Spleen (tissue), 13 donors: ENCODE measurements at places on chromosomes 12 and 14. TPM values are rescaled to one million over a fixed set of nuclear protein-coding genes. Genes with fewer than 3 reads are reported as not detected.

DNA sequence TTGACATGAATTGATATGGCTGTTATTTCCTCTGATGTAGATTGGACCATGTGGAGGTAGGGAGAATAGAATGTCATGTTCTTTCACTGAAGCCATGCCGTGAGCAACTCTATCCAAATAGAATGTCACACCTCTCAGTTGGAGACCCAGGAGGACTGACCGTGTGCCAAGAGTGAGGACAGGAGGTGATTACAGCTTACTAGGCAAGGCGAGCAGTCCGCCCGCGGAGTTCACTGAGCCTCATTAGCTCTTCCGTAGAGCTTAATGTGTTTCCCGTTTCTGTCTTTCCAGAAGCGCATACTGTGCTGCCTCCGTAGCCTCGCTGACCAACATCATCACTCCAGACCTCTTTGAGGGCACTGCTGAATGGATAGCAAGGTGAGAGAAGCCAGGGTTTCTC is 45.6 kb downstream of the FNTB start:
- H3K36me3 ChIP-seq: no peaks in the 10 kb centered on the region
- H3K27ac ChIP-seq: no peak overlapping the region
- H3K27me3 ChIP-seq: no peaks in the 10 kb centered on the region
- H3K4me3 ChIP-seq: no peak overlapping the region
- no peak for DNase-seq

DNA sequence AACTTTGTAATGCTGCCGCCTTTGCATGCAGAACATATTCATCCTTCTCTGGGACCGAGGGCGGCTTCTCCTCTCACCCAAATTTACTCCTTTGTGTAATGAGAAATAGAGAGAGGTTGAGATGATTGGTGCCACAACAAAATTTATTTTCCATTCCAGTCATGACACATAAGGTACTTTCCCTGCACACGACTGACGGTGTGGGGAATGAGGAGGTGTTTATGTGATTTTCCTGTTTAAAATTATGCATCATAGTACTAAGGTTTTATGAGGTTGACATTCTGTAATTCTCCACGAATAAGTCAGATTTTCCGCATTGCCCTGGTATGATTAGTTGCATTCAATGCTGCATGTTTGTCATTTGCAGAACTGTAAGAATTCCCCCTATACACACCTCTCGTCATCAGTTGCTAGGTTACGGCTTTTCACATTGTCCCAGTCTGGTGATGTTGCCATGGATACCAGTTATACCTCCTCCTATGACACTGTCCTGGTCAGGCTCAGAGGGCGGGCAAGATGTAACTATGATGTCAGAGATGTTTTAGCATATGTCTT is 23.1 kb downstream of the BICDL1 start:
- H3K4me1 ChIP-seq: peaks cover 9% of the 10 kb centered on the region
- no peak overlapping the region for H3K4me3 ChIP-seq
- no peaks in the 10 kb centered on the region for H3K36me3 ChIP-seq
- no peaks in the 10 kb centered on the region for H3K27me3 ChIP-seq
- no peak for DNase-seq
- H3K27ac ChIP-seq: no peak overlapping the region

DNA sequence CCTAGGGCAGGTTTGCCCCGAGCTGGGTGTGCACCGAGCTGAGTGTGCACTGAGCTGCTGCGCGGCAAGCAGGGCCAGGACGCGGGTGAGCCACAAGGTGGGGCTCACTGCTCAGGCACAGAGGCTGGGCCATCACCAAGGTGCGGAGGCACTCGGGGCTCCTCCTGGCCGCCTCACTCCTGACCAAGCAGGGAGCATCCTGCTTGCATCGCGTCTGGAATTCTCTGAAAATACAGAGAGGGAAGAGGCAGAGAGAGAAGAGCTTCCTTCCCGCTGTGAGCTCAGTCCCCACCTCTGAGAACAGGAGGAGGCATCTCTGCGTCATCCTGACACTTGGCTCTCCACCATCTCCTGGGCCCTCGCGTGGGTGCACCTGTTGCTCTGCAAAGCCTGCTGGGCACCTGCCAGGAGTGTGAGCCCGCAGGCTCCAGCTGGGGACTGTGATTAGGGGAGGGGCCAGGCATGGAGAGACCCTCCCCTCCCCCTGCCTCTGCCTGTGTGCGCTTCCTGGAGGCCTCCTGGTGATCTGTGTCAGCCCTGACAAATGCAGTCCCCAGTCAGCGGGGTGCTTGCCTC is 116.3 kb downstream of the GLT1D1 start:
- H3K27ac ChIP-seq: no peak overlapping the region
- no peak for DNase-seq
- no peaks in the 10 kb centered on the region for H3K4me1 ChIP-seq

DNA sequence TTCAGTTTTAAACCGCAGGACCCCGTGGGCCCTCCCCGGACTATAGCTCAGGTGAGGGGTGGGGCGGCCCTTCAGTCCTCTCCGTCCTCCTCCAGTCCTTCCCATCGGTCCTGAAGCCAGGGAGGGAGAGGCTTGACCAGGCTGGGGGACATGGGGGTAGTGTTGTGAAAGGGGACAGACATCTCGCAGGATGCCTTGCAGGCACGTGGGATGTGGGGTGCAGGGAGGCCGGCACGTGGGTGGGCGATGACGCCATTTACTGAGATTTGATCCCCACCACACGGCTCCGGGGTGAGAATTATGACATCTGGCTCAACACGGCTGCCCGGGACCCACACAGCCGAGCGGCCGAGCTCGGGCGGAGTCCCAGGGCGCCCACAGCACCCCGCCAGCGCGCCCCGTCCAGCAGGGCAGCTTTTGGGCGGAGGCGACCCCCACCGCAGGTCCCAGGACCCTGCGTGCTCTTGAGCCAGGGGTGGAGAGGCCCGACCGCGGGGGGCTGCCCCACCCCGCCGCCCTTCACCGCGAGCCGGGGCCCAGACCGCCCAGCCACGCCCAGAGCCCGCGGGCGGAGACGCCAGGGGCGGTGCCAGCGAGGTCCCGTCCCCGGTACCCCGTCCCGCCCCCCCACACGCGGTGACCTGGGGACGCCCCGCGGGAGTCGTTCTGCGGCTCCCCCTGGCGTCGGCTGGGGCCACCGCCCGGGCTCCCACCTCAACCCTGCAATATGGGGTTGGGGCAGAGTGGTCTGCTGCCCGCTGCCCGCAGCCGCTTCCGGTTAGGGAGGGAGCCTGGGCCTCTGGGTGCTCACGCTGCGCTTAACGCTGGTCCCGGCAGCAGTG is 3.3 kb upstream of the EXOC3L4 start:
- DNase-seq: peak; percentile 93
- H3K27me3 ChIP-seq: no peaks in the 10 kb centered on the region
- peaks cover 44% of the 10 kb centered on the region for H3K4me1 ChIP-seq
- H3K4me3 ChIP-seq: no peak overlapping the region

GRCh38 chr14:105173901-105174894 is 5.6 kb upstream of the JAG2 start:
- peak; percentile 89 for DNase-seq
- H3K27me3 ChIP-seq: peaks cover 7% of the 10 kb centered on the region
- no peaks in the 10 kb centered on the region for H3K36me3 ChIP-seq

DNA sequence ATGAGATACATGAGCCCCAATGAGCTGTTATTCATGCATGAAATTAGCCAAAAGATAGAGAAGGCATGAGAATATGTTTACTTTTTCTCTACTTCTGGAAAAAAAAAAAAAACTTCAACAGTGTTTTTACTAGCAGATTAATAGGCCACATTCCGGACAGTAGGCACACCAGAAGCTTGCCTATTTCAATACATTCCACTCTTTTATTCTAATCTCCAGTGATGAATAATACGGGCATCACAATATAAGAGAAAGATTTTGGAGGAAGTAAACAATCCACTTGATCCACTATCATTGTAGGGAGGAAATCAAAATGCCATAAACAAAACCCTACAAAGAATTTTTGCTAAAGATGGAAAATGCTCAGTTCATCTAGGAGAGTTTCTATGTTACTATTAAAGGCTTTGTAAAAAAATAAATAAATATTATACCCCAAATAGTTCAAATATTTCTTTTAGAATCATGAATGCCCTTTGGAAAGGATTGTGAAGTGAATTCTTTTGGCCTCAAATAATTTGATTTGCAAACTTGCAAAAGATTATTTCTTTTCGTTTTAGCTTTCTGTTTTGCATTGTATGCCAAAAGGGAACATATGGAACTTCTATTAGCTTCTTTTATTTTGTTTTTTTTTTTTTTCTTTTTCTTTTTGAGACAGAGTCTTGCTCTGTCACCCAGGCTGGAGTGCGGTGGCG is 232.6 kb downstream of the EPS8 start:
- no peaks in the 10 kb centered on the region for H3K27me3 ChIP-seq
- H3K27ac ChIP-seq: no peak overlapping the region
- no peak for DNase-seq

The RNF212B gene
- total RNA-seq: not detected

GRCh38 chr12:104909761-104910160 is 48.3 kb downstream of the SLC41A2 start:
- no peak for DNase-seq
- no peaks in the 10 kb centered on the region for H3K27me3 ChIP-seq
- H3K4me3 ChIP-seq: no peak overlapping the region

The ASCL1 gene
- not detected for total RNA-seq

GRCh38 chr14:73358187-73358586 is 100.2 kb downstream of the NUMB start:
- no peak overlapping the region for H3K27ac ChIP-seq
- no peaks in the 10 kb centered on the region for H3K27me3 ChIP-seq
- DNase-seq: no peak
- no peaks in the 10 kb centered on the region for H3K4me1 ChIP-seq
- no peaks in the 10 kb centered on the region for H3K36me3 ChIP-seq

- peaks cover 3% of the 10 kb centered on the region for H3K27me3 ChIP-seq
- DNase-seq: no peak
- no peak overlapping the region for H3K4me3 ChIP-seq
- H3K27ac ChIP-seq: no peak overlapping the region
- H3K36me3 ChIP-seq: no peaks in the 10 kb centered on the region
Observed at GRCh38 chr12:43621262-43621661, 69.3 kb upstream of the ADAMTS20 start.

DNA sequence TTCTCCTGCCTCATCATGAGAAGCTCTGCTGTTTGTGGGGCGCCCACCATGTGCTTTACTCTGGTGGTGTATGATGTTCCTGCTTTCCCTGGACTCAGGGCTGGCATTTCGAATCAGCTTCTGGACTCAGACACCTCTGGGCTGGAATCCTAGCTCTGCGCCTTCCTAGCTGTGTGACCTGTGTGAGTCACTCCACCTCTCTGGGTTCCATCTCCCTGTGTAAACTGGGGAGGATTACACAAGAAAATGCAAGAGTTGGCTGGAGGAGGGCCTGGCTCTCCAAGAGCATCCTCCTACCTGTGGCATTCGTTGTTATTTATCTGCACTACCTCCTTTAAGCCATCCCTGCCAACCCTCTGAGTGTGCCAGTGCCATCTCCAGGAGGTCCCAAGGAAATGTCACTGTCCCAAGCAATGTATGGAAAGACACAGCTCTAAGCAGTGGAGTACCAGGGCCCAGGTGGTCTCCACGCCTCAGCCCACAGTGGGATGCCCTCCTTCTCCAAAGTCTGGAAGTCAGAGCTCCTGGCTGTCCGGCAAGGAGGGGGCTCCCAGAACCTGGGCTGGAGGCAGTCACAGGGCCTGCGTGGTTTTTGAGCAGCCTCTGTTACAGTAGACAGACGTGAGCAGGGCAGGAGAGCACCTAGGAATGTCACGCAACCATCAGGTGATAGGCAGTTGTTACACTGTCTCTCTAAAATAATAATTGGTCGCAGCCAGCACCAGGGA is 7.3 kb upstream of the TNFAIP2 start:
- DNase-seq: no peak
- H3K27ac ChIP-seq: peak overlapping the region; percentile 99
- H3K27me3 ChIP-seq: no peaks in the 10 kb centered on the region

The MFAP5 gene
- 0.60 TPM for total RNA-seq

The NRL gene
- total RNA-seq: 3.0 TPM

The DBX2 gene
- total RNA-seq: not detected

DNA sequence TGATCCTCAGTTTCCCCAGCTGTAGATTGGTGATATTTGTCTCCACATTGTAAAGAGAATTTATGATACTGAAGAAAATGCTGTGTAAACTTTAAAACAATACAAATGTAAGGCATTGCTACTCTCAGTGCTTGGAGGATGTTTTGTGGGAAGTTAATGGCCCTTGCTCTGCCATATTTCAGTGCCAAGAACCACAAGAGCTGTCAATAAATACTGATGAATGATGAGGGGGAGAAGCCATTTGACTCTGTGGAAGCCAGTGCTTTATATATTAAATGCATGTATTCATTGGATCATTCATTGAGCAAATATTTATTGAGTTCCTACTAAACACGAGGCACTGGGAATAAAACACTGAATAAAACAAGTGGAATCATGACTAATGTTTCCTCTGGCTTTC is 30.8 kb downstream of the CACNA1C start:
- H3K4me3 ChIP-seq: no peak overlapping the region
- DNase-seq: no peak
- H3K36me3 ChIP-seq: no peaks in the 10 kb centered on the region
- no peaks in the 10 kb centered on the region for H3K4me1 ChIP-seq

DNA sequence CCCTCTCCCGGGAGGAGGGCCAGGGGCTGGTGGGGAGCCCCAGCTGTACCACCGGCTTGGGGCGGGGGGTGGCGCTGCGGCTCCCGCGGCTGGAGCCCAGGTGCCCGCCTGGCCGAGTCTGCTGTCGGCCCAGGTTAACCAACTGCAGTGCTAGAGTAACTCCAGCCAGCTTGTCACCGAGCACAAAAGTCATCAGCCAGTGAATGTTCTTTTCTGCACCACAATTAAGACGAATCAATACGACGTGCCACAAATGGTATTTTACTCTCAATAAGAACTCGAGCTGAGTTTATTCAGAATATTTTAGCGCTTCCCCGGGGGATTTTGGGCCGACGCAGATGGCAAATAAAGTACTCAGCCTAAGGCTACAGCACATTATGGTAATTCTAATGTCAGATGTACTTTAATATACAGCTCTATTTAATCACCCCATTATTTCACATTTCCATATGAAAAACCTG is 83.2 kb downstream of the BCL11B start:
- peaks cover 20% of the 10 kb centered on the region for H3K4me1 ChIP-seq
- no peaks in the 10 kb centered on the region for H3K36me3 ChIP-seq
- H3K4me3 ChIP-seq: no peak overlapping the region
- peak overlapping the region; percentile 31 for H3K27ac ChIP-seq

DNA sequence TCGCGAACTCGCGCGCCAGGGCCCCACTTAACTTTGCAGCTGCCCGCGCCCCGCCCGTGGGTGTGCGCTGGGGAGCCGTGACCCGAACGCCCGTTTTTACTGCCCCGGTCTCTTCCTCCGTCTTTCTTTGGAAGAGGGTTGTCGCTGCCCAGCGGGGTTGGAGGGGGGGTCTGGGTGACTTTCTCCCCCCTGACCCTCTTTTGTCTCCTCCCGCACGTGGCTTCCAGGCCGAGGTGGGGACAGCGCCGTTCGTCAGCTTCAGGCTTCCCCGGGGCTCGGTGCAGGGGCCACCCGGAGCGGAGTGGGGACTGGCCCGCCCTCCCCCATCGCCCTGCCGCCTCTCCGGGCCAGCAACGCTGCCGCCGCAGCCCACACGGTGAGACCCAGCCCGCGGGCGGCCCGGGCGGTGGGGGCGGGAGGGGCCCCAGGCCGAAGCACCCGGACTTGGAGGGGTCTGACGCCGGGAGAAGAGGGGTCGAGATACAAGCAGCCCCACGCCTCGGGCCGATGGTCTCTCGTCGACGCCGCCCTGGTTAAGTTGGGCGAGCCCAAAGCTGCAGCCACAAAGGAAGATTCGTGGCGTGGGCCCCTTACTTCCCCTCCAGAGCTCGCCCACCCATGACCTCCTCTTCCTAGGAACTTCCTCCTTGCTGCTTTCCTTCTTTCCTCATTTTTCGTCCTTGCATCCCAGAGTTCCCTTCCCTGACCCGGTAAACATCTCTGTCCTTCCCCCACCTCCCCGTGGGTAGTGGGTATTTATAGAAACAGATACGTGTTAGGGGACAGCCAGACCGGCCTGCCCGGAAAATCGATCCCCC is 1.2 kb downstream of the DYRK2 start:
- peak overlapping the region; percentile 88 for H3K4me3 ChIP-seq
- H3K36me3 ChIP-seq: no peaks in the 10 kb centered on the region
- peaks cover 71% of the 10 kb centered on the region for H3K4me1 ChIP-seq
- no peaks in the 10 kb centered on the region for H3K27me3 ChIP-seq
- peak overlapping the region; percentile 96 for H3K27ac ChIP-seq
